Activated CD4-positive, alpha-beta T cell treated with anti-CD3 and anti-CD28 coated beads, Interleukin-2, amount 50 U/mL, for 1 hour (primary cell): ENCODE measurements at places on chromosomes 13 and 19.

DNA sequence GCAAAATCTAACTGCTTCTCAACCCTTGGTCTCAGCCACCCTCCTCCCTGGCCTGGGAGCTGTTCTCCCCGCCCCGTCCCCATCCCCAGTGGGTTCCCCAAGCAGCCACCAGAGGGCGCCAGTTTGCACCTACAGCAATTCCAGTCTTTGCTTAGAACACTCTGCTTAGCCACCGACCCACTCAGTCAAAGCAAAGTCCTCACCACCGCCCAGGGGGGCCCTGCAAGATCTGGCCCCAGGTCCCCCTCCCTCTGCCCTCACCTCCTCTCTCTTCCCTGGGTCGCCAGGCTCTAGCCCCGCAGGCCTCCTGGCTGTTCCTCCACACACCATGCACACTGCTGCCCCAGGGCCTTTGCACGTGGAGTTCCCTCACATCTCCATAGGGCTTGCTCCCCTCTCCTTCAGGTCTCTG, 12.4 kb downstream of the TMEM143 start:
- peak; percentile 82 for DNase-seq

- no peak for DNase-seq
These were observed 1.8 kb upstream of the CEACAM16 start for GRCh38 chr19:44696939-44697669.

DNA sequence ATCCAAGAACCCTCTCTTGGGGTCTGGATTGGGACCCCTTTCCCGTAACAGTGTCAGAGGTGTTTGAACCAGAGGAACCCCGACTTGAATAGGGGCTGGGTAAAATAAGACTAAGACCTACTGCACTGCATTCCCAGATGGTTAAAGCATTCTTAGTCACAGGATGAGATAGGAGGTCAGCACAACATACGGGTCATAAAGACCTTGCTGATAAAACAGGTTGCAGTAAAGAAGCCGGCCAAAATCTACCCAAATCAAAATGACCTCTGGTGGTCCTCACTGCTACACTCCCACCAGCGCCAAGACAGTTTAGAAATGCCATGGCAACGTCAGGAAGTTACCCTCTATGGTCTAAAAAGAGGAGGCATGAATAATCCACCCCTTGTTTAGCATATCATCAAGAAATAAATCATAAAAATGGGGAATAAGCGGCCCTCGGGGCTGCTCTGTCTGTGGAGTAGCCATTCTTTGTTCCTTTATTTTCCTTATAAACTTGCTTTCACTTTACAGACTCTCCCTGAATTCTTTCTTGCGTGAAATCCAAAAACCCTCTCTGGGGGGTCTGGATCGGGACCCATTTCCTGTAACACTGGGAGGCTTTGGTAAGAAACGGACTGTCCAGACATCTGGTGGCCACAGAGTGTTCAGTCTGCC, 4.4 kb upstream of the SIN3B start:
- no peak for DNase-seq

DNA sequence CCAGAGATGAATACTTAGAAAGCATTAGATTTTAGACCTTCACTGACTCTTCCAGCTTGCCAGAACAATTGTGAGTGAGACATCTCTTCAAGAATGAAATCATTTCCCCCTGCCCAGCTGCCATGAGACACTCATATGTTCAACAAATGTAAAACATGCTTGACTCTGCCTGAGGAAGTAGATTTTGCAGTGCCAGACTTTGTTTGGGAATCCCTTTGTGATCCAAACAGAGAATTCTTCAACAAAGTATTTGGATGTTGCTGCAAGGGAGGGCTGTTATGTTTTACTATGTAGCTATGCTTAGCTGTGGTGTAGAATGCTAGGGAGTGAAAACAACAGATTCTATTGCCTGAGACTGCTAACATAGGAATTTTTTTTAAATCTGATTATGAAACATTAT, 416.4 kb downstream of the DCT start:
- no peak for DNase-seq

GRCh38 chr19:19578252-19578651, 40.2 kb downstream of the CILP2 start:
- no peak for DNase-seq

DNA sequence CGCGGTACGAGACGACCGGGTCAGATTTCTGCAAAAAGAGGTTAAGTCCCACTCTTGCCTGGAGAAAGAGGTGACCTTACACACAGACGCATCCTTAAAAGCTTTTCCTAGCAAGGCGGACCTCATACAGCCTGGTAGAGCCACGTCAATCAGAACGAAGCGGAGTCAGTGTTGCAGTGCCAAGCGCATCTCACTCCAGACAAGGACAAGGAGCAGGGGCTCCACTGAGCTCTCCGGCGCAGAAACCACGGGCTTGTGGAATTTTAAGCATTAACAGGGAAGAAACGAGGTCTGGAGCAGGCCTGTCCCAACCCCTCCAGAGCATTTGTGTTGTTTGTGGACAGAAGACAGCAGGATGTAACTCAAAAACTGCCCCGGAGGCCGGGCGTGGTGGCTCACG, 7.1 kb downstream of the EEF2 start:
- DNase-seq = no peak

GRCh38 chr19:41354343-41354953, 726 bp upstream of the TGFB1 start:
- no peak for DNase-seq

GRCh38 chr13:99995104-99995588, 13.6 kb downstream of the ZIC2 start:
- no peak for DNase-seq

DNA sequence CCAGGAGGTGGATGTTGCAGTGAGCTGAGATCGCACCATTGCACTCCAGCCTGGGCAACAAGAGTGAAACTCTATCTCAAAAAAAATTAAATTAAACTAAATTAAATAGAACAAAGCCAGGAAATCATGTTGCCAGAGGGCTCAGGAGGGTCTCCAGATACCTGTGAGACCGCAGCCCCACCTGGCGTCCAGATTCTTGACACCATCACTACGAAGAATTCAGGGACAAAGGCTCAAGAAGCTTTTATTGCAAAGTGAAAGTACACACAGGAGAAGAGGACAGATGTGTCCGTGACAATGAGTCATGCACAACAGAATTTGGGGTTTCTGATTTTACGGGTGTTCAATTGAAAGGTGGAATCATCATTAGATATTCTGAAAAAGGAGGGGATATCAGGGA, 76.6 kb downstream of the STOML3 start:
- no peak for DNase-seq

GRCh38 chr19:46634656-46635218, 1.3 kb downstream of the GNG8 start:
- no peak for DNase-seq

GRCh38 chr19:45676851-45677263, 8.8 kb downstream of the GIPR start:
- DNase-seq = peak; percentile 40

DNA sequence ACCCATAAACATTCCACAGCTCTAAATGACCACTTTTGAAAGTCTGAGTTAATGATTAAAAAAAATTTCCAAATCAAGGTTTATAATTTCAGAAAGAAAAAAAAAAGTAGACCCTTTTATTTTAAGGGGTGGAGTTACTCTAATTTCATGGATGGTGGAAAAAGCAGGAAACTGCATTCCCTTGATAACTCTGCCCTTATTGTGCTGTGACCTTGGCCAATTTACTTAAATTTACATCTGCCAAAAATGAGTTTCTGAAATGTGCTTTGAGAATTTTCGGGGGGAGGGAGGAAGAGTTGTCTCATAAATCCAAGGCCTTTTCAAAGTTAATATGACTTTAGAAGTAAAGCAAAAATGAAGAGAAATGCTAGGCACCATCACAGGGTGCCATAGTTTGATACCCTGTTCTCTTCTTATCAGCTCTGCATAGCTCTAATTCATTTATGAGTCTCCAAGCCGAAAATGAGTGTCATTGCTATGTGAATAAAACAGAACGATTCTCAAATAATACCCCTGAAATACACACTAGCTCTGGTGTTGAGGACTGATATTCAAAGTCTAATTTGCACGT, 367.0 kb downstream of the DACH1 start:
- DNase-seq = no peak

DNA sequence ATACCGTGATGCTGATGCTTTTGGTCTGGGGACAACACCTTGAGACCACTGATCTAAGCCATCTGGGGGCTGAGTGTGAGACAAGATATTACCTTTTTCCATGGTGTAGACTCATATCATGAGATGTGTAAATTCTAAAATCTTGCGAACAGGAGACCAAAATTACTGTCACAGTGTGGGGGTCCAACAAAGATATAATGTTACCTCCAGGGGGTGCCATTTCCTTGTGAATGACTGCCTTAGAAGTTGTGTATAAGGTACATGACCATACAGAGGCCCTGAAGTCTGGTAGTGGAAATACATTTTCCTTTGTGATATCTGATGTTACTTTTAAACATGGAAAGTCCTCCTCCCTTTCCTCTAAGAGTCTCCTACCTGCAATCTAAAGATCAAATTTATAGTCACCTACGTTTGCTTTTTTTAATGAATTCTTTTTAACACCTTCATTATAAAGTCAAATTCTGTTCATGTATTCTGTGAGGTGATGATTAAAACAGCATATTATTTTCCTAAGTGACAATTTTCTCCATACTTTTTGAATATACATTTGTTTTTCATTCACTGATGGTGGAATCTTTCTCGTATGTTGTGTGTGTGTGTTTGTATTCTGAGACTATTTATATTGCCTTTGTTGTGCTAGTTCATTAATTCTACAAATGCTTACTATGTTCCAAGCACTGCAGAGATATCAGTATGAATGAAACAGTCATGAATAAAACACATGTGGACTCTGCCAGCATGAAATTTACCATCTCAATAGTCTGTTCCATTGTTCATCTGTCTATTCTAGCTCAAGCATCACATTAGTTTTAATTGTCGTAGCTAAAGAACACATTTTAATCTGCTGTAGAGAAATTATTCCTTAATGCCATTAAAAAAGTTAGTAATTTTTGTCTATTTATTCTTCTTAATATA, 113.7 kb downstream of the RFC3 start:
- DNase-seq = no peak
